ENCODE measurements at places on chromosomes 11 and 22. TPM values are rescaled to one million over a fixed set of nuclear protein-coding genes. Genes with fewer than 3 reads are reported as not detected.
A peak's percentile ranks its signal among the peaks of the same experiment; 100 is the strongest.

Gene GRK3
- 2.9 TPM for total RNA-seq

Gene MMP13
- total RNA-seq: not detected

Gene MMP27
- total RNA-seq: not detected

Gene OPCML
- not detected for total RNA-seq

DNA sequence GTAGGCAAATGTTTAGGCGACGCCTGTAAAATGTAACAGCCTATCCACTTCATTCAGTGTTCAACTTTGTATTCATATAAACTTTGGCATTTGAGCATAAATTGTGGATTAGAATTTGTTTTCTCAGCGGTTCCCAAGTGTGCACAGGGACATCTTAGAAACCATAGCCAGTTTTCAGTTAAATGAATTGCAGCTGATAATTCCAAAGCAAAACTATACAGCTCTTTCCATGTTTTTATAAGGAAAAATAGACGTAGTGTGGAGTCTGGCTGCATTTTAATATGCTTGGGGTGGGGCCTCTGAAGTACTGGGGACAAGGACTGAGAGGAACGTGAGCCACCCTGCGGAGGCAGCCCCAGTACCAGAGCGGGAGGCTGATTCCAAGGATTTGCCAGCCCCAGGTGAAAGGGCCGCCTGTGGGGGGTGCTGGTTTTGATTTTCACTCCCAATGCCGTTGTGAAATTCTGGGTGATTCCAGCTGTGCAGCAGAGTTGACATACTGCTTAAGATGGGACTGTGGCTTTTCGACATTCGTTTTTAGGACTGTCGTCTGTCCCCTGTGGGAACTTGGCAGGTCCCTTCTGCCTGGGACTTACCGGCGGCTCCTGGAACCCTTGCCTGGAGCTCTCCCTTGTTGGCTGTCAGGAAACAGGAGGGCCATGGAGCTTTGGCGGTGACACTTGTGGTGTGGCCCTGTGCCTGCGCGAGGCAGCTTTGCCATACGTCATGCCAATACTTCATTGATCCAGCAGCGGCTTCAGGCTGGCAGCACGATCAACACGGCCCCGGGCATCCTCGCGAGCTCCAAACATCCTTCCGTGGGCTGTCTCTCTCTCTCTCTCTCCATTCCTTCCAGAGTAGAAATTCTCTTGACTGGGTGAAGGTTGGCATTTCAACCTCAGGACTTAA is 370.9 kb downstream of the TBC1D22A start:
- peak; percentile 8 for DNase-seq

DNA sequence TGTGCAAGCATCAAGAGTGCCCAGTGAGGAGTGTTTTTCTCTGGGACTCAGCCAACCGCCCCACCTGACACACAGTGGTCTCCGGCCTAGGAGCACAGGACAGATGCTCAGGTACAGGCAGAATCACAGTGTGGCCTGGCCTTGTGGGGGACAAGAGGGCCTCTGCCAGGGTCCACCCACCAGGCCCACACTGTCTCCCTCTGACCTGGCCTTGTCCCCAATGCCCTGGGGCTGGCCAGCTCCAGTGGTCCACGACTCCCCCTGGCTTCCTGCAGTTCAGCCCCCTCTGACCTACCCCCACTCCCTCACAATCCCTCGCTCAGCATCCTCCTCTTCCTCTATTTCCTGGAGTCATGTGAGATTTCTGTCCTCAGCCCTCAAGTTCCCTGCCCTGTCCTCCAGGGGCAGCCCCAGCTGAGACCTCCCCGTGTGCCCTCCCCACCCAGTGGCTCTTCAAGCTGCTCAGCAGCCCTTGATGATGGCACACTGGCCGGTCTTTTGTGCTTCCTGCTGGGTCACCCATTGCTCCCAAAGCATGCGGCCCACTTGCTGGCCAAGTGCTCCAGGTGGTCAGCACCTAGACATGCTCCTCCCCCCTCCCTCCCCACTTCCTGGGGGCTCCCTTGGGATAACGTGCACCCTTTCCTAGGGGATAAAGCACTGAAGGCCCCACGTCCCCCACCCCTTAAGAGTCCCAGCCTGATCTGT is 1.7 kb downstream of the TSSK2 start:
- no peak for DNase-seq

GRCh38 chr11:75492181-75492820 is 33.4 kb downstream of the GDPD5 start:
- DNase-seq: peak; percentile 29

GRCh38 chr11:39745401-39745800 is 1714.1 kb downstream of the LRRC4C start:
- no peak for DNase-seq

- no peak for DNase-seq
Measured at GRCh38 chr11:73219396-73220285, 1.6 kb downstream of the P2RY2 start.

- no peak for DNase-seq
Measured at GRCh38 chr11:114354076-114354475, 46.2 kb downstream of the C11orf71 start.

- no peak for DNase-seq
Measured at GRCh38 chr22:29901354-29901753, 18.4 kb downstream of the MTMR3 start.

- DNase-seq: no peak
Measured at GRCh38 chr11:6611963-6612212, 128 bp downstream of the TAF10 start.

- no peak for DNase-seq
Measured at GRCh38 chr11:60766547-60766946, 9.9 kb downstream of the MS4A15 start.

DNA sequence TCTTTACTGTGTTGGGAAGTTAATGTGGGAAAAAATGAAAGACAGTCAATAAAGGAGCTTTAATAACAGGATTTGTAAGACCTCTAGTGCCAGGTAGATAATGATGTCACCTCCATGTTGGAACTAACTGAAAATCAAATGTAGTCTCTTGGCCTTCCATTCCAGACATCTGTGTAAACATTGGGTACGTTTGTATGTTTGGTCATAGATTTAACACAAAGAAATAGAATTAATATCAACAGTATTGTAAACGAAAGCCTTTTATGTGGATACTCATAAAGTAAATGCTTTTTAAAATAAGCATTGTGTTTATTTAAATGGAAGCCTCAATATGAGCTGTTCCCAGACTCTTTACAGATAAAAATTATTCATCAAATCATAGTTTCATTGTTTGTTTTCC is 605.7 kb downstream of the METTL15 start:
- DNase-seq: no peak

DNA sequence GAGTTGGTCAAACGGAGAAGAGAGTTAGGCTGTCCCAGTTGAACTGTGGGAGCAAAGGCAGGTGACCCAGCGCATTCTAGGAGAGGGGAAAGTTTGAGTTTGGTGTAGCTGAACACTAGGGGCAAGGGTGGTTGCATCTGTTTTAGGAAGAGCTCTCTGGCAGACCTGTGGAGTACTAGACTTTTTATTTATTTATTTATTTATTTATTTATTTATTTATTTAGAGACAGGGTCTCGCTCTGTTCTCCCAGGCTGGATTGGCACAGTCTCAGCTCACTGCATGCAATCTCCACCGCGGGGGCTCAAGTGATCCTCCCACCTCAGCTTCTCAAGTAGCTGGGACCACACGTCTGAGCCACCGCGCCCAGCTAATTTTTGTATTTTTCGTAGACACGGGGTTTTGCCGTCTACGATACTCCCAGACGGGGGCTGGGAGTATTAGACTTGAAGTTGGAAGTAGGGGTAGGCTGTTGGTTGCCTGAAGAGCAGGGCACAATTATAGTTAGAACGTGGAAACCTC is 950 bp upstream of the ACER3 start:
- DNase-seq: no peak

GRCh38 chr11:20048246-20048645 is 112.0 kb downstream of the DBX1 start:
- DNase-seq: no peak

DNA sequence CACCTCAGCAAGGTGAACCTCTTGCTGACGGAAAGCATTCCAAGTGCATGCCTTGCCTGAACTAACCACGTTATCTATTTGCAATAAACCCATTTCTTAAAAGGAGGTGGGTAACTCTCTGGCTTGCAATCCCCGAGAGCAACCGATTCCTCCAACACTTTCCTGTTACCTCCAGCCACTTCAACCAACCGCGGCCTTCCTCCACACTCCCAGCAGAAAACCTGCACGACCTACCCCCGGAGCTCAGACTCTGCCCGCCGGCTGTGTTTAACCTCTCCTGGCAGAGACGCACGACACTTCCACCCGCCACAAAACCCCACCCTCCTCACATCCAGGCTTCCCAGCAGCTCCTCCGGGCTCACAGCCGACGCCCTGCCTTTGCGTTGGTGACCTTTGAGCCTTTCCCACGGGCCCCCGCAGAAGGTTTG is 708 bp downstream of the SCO2 start:
- DNase-seq: no peak

GRCh38 chr11:108663154-108663877 is 1.6 kb upstream of the DDX10 start:
- no peak for DNase-seq

Measured in CD4-positive, alpha-beta memory T cell (primary cell).